Activated T-cell treated with anti-CD3 and anti-CD28 coated beads for 48 hours (primary cell): ENCODE measurements at places on chromosomes 11 and 22.

GRCh38 chr22:30332994-30333706 lies 6.4 kb upstream of the TBC1D10A start:
- DNase-seq: no peak

GRCh38 chr11:68506908-68507307 lies 46.4 kb downstream of the PPP6R3 start:
- DNase-seq: no peak

- no peak for DNase-seq
Measured at GRCh38 chr11:14971865-14972580, at the start of gene CALCA. TSS of gene CALCA (minus strand) at chr11:14972351. CDS start at chr11:14971192, 1,159 bp downstream.

- no peak for DNase-seq
Measured at GRCh38 chr11:112128483-112129121, 35.3 kb downstream of the IL18 start.

DNA sequence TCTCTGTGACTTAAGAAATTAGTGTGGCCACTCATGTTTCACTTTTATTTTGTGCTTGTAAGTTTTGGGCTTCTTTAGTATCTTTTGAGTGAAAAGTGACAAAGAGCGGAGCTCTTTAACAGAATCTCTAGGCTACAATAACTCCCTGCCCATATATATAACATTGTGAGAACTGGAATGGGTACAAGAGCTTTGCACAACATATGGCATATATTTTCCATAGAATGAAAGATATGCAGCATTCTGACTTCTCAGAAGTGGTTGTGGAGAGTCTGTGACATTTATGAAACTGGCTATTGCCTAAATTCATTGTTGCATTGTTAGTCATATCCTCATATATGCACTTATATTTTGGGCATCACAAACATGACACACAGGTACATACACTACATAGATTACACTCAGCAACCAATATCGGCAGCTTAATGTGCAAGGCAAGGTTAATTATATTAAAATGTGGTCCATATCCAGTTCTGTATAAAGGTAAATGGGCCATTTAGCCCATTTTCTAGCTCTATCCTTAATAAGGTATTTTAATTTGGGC lies 1148.2 kb downstream of the FAM181B start:
- DNase-seq: no peak

GRCh38 chr11:22581354-22582150 lies 44.1 kb downstream of the FANCF start:
- no peak for DNase-seq

GRCh38 chr22:47420211-47420610 lies 657.8 kb downstream of the TBC1D22A start:
- no peak for DNase-seq

DNA sequence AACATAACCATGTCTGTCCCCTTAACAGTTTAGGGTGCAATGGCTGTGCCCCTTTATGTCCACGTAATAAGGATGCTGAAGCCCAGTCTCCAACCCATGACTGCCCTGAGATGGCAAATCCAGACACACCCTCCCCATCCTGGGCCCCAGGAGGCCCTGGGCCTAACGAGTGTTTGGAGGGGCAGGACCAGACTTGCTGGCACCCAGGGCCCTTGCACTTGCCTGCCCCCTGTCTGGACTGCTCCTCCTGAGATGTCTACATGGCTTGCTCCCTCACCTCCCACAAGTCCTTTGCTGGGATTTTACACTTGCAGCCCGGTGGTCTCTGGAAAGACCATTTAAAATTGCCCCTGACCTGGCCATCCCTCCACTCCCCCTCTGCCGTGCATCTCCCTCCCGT lies 132.2 kb upstream of the NECTIN1 start:
- DNase-seq: no peak

DNA sequence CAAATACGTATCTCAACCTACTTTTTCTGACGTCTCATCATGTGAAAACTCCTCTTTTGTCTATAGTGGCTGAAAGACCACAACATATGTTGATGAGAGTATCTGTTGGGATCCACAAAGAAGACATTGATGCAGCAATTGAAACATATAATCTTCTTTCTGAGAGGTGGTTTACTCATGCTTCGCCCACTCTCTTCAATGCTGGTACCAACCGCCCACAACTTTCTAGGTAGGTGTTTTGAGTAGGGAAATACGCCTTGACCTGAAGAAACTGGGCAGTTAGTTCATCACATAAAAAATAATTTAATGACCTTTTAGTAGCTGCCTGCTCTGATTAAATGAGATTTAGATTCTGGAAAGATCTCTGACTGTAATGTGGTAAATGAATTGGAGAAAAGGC lies 17.2 kb downstream of the RRM1 start:
- DNase-seq: no peak

- no peak for DNase-seq
Measured at GRCh38 chr11:85062659-85063058, 564.5 kb downstream of the DLG2 start.

- DNase-seq: no peak
Measured at GRCh38 chr11:10118865-10119264, 175.2 kb downstream of the SBF2 start.

GRCh38 chr11:3041699-3042441 lies 15.4 kb downstream of the CARS1 start:
- no peak for DNase-seq

GRCh38 chr22:35835998-35836691 lies 118.5 kb downstream of the APOL5 start:
- no peak for DNase-seq

DNA sequence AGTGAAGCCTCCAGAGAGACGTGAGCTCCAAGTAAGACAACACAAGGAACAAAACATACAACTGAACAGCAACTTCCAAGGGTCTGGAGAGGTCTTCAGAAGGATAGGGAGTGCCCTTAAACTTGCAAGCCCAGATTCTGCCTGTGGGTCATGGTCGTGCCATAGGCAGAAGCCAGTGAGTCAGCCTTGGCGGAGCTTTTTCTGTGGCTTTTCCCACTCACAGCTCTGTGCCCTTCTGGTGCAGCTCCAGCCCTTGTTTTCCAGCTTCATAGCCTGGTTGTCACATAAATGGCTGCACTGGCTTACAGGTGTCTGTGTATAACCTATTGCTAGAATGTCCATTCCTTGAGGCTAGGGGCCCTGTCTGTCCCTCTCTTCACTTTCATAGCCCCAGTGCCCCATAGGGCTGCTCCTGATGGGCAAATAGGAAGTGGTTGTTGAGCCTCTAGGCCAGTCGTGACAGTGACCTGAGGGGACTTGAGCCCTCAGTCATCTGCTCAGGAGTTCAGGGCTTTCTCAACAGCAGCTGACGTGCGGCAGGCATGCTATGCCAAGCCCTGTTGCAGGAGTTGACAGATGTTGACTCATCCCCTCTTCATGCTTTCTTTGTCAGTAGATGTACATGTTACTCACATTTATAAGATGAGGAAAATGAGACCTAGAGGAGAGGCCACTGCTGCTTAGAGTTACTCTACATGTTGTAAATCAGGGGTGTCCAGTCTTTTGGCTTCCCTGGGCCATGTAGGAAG lies 7.4 kb downstream of the MED15 start:
- no peak for DNase-seq

DNA sequence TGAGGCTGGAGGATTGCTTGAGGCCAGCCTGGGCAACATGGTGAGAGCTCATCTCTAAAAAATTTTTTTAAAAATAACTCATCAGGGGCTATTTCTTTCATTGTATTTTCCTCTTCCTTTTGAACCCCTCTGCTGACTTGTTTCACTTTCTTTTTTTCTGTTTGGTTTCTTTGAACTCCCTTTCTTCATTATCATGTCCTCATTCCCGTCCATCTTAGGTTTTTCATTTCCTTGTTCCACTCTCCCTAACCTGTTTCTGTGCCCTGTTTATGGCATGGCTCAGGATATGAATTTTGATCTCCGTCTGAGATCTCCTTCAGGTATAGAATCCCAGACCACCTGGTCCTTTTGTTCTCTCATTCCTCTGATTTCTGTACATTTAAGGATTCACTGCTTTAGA lies 12.5 kb downstream of the MARK2 start:
- DNase-seq: no peak

DNA sequence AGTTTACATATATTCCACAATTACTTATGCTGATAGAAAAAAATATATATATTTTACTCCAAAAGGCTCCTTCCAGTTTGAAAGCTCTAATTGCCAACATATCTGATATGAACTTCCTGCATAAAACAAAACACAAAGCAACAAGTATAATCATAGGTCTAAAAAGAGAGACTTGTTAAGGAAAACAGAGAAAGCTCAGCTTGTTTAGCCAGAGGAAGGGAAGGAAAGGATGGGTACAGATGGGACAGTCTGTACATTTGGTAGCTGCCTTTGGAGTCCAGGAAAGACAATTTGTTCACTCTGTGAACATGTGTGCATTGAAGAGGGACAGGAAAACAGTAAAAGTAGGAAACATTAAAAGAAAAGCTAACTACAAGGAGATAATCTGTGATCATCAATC lies 45.7 kb upstream of the AKIP1 start:
- DNase-seq: no peak

GRCh38 chr11:134637091-134638015 lies 225.3 kb upstream of the B3GAT1 start:
- DNase-seq: no peak

- DNase-seq: no peak
Measured at GRCh38 chr11:74347381-74347780, 35.9 kb upstream of the P4HA3 start.

DNA sequence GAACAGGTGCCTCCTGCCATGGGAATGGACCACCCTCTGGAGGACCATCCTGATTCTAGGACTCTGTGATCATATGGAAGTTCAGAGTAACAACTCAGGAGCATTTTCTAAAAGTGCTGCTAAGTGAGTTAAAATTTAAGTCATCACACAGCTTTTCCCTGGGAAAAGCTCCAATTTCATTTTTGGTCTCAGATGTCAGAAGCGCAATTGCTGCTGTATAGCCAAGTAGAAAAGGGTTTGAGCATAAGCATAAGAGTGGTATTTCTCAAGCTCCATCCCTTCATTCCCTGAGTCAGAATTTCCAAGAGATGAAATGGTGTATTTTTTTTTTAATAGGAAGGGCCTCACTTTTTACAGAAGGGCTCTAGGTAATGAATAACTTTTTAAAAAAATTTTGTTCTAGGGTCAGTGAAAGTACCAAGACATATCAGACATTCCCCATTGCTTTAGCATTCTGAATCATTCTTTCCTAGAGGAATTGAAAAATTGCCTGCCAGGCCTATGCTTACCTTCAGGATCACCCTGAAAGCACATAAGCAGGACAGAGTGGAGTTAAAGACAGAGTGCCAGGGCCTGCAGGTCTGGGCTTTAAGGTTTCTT lies 564.5 kb upstream of the ISX start:
- DNase-seq: no peak

GRCh38 chr22:42376711-42377554 lies 55.3 kb downstream of the NFAM1 start:
- no peak for DNase-seq
